ENCODE measurements at places on chromosomes 16 and 17.
A peak's percentile ranks its signal among the peaks of the same experiment; 100 is the strongest.

DNA sequence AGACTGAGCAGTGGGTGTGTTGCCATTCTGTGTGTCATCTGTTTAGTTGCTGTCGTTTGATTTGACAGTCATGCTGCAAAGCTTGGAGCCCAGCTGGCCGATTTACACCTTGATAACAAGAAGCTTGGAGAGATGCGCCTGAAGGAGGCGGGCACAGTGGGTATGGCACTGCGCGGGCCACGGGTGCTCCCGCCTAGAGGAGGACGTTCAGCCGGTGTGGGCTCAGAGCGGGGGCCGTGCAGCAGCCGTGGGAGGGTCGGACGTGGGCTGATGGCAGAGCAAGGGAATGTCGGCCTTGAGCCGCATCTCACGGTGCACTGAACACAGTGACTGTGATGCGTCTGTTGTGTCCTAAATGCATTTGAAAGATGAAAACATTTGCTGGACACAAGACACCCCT, 3.7 kb downstream of the FN3KRP start:
- H3K27ac ChIP-seq, result no peak overlapping the region
- peaks cover 6% of the 10 kb centered on the region for H3K4me1 ChIP-seq
- no peaks in the 10 kb centered on the region for H3K27me3 ChIP-seq
- peaks cover 5% of the 10 kb centered on the region for H3K36me3 ChIP-seq
- no peak overlapping the region for H3K4me3 ChIP-seq

DNA sequence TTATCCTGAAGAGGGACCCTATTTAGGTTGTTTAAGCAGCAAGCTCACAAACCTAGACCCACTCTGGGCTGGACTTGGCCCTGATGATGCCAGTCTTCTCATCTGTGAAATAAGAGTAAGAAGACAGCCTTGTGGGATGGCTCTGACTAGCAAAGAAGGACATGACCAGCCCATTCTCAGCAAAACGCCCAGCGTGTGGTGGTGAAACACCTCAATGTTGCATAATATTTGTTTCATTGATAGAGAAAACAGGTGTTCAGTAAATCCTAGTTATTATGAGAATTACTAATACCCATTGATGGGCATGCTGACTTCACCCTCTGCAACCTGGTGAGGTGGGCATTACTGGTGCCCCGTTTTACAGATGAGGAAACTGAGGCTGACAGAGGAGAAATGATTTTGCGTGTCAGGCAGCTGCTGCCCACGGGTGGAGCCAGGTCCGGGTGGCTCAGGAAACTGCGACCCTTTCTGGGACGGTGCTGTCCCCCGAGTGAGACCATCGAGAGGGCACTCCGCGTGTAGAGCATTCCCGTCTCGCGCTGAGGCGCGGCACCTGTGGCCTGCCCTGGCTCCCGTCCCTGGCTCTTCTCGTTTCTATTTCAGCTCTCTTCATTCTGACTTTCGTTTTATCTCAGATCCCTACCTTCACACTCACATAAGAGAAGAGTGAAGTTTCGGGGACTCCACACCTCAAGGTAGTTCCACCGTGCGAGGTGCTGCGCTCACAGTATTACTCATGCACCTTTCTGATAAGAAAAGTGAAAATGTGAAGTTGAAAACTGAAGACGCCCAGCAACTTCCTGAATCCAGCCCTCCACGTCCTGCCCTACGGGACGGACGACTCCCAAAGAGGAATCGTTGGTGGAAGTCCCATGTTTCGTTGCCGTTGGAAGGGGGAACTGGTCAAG, 48.5 kb downstream of the IRF8 start:
- peak overlapping the region; percentile 50 for H3K4me3 ChIP-seq
- H3K27me3 ChIP-seq, result peaks cover 28% of the 10 kb centered on the region
- no peaks in the 10 kb centered on the region for H3K36me3 ChIP-seq
- DNase-seq, result no peak
- no peak overlapping the region for H3K27ac ChIP-seq
- peaks cover 11% of the 10 kb centered on the region for H3K4me1 ChIP-seq

DNA sequence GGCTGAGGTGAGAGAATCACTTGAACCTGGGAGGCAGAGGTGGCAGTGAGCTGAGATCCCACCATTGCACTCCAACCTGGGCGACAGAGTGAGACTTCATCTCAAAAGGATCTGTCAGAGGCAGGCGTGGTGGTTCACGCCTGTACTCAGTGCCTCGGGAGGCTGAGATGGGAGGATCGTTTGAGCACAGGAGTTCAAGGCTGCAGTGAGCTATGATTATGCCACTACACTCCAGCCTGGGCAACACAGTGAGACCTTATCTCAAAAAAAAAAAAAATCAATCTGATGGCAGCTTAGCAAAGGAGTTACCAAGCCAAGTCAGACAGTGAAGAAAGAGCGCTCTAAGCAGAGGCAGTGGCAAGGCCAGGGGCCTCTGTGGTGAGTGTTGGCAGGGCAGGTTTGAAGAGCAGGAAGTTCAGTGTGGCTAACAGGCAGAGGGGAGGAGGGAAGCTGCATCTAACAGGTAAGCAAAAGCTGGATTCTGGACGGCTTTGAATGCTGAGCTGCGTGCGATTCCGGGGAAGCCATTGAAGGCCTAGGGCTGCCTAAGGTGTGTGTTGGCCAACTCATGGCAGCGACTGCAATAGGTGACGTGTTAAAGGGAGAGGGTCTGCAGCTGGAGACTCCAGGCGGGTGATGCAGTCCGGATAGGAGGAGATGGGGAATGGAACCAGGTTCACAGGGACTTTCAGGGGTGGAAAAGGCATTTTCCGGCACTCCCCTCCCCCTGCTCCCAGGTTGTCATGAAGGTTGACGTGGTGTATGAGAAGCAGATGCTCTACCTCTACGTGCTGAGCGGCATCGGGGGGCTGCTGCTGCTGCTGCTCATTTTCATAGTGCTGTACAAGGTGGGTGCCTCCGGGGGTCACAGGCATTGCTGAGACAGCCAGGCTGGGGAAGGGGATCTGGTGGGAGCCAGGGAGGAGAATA, 7.0 kb downstream of the ZNF768 start:
- no peak overlapping the region for H3K27ac ChIP-seq
- DNase-seq, result no peak
- H3K4me1 ChIP-seq, result peaks cover 21% of the 10 kb centered on the region
- peaks cover 73% of the 10 kb centered on the region for H3K36me3 ChIP-seq

DNA sequence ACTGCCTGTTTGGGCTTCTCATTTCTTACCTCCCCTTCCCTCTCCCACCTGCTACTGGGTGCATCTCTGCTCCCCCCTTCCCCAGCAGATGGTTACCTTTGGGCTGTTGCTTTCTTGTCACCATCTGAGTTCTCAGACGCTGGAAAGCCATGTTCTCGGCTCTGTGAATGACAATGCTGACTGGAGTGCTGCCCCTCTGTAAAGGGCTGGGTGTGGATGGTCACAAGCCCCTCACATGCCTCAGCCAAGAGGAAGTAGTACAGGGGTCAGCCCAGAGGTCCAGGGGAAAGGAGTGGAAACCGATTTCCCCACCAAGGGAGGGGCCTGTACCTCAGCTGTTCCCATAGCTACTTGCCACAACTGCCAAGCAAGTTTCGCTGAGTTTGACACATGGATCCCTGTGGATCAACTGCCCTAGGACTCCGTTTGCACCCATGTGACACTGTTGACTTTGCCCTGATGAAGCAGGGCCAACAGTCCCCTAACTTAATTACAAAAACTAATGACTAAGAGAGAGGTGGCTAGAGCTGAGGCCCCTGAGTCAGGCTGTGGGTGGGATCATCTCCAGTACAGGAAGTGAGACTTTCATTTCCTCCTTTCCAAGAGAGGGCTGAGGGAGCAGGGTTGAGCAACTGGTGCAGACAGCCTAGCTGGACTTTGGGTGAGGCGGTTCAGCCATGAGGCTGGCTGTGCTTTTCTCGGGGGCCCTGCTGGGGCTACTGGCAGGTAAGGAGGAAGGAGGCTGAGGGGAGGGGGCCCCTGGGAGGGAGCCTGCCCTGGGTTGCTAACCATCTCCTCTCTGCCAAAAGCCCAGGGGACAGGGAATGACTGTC, at the start of gene CD68:
CD68 (plus strand) TSS at position 638 of the 833 bp plus-strand sequence; CDS start at position 678, 40 bp downstream.
- H3K27ac ChIP-seq, result peak within 1 kb of the TSS; percentile 66
- H3K36me3 ChIP-seq, result peaks cover 15% of the 10 kb centered on the region
- no peaks in the 10 kb centered on the region for H3K27me3 ChIP-seq
- no peak for DNase-seq

DNA sequence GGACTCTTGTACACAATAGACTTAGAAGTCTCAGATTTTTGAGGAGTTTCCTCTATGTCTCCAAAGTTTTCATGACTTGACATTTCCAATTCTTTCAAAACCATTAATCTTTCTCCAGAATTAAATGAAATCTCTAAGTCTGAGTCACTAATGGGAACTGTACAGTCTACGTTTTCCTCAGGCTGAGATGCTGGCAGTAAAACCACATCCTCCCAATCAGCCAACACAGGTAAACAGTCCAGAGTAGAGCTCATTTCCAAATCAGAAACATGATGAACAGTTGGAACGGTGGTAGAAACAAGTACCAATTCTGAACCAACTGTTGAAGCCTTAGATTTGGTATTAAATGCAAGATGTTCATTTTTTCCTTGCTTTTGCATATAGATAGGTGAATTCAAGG, 7.9 kb downstream of the ERI2 start:
- no peaks in the 10 kb centered on the region for H3K27me3 ChIP-seq
- no peak for DNase-seq
- peak overlapping the region; percentile 22 for H3K27ac ChIP-seq
- H3K4me3 ChIP-seq, result no peak overlapping the region
